ENCODE measurements at places on chromosomes 5 and 9.

DNA sequence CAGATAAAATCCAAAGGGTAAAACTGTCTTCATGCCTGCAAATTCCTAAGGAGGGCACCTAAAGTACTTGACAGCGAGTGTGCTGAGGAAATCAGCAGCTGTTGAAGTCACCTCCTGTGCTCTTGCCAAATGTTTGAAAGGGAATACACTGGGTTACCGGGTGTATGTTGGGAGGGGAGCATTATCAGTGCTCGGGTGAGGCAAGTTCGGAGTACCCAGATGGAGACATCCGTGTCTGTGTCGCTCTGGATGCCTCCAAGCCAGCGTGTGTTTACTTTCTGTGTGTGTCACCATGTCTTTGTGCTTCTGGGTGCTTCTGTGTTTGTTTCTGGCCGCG lies 727 bp upstream of the ADRB2 start:
- no peak for DNase-seq

GRCh38 chr9:4119778-4120554 lies 179.9 kb downstream of the GLIS3 start:
- DNase-seq: no peak

DNA sequence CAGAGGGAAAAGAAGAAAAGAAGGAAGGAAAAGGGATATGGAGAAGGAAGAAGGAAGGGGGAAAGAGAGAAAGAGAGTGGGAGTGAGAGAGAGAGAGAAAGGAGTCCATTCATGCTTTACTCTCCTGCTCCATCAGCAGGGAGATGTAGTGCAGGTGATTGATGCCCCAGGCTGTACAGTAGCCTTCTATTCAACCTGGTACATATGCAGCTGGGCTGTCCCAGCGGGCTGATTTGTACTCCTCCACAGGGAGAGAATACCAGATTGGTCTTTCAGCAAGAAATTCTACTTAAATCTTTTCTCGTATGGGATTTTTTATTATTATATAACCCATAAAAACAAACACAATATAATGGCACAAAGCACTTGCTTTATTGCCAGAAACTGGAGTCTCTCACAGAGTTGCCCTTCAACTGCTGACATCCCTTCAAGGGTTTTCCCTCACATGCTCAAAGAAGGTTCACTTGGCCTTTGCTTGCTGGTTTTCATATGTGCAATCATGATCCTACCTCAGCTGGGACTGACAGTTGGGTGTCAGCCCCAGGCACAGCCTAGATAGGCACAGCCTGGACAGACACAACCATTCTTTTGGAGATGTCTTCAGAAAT lies 380.1 kb upstream of the RIOK2 start:
- DNase-seq: no peak

GRCh38 chr5:3325201-3325971 lies 270.2 kb upstream of the IRX1 start:
- DNase-seq: no peak

DNA sequence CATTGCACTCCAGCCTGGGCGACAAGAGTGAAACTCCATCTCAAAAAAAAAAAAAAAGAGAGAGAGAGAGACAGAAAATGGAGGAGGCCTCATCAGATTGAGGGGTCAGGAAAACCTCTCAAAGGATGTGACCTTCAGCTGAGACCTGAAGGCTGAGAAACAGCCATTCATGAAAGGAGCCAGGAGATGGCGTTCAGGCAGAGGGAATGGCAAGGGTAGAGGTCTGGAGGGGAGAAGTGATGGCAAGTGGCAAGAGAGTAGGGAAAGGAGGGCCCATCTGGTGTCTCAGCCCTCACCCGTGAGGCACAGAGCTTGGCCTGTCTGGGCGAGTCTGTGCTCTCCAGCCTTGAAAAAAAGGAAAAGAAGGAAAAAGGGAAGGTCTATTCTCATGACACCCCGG lies 17.0 kb downstream of the CAMK2A start:
- no peak for DNase-seq

DNA sequence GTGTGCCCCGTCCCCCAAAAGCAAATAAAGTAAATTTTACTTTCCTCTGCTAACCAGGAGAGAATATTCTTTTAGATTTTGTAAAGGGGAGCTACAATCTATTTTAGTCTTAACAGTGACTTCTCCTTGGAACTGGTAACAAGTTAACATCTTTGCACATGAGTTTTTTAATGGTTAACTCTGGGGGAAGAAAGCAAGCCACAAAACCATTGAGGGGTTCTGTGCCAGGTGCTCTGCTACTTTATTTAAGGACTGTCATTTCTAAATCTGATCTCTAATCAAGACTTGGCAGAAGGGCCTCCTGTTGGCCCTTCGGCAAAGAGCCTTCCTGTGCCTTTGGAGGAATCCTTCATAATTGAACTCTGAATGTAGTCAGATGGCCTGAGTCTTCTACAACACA lies 153.4 kb downstream of the SLC12A2 start:
- no peak for DNase-seq

- no peak for DNase-seq
Measured at GRCh38 chr5:37565062-37565670, 186.0 kb downstream of the WDR70 start.

DNA sequence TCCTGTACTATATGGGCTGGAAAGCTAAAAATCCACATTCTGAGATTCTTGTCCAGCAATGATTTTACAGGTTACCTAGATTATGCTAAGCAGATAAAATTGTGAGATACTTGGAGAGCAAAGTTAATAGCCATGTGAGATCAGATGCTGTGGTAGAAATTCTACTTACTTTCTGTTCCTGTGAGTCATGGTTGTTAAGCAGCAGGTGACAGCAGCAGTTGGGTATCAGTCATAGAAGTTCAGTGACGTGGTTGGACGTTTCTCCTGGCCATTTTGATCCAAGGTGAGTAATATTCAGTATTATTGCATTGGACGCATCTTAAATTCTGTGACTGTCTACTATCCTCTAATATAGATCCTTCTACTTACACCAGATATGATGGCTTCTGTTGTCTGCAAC lies 524.5 kb downstream of the TMEM38B start:
- DNase-seq: no peak

DNA sequence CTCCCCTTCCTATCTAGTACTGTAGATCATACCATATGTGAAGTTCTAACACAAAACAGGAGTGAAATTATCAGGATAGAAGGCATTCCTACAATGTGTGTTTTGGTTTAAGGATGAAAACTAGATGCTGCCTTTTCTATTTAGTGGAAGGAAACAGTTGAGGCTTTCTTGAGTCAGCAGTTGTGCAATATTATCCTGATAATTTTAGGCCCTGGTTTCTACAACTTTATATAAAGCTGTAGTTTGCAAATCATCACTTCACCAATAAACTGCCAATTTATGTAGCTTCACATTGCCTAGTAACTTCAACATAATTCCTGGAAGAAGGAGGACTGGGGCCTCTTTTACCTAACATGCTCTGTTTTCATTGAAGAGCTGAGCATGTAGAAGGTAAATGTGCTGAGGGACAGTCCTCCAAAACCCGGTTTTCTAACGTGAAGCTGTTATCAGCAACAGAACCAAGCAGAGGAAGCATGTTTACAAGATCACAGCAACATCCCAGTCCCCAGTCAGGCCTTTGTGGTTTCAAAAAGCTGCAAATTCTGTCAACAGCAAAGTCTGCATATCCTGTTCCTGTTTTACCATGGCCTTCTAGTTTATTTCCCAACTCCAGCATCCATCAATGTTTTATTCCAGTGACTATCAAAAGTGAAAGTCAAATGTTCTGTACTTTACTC lies 513.4 kb upstream of the MEF2C start:
- no peak for DNase-seq

- DNase-seq: no peak
Measured at GRCh38 chr9:134179595-134179917, 15.2 kb upstream of the RNU6ATAC start.

All from stimulated activated CD8-positive, alpha-beta memory T cell treated with anti-CD3 and anti-CD28 coated beads, Interleukin-2, amount 100 ng/mL, for 1 hour (primary cell).